Ovary (tissue), 10 donors: ENCODE measurements at places on chromosomes 5 and 9. TPM values are rescaled to one million over a fixed set of nuclear protein-coding genes. Genes with fewer than 3 reads are reported as not detected.

GRCh38 chr5:81097713-81098112, 135.4 kb upstream of the CKMT2 start:
- no peak for DNase-seq

DNA sequence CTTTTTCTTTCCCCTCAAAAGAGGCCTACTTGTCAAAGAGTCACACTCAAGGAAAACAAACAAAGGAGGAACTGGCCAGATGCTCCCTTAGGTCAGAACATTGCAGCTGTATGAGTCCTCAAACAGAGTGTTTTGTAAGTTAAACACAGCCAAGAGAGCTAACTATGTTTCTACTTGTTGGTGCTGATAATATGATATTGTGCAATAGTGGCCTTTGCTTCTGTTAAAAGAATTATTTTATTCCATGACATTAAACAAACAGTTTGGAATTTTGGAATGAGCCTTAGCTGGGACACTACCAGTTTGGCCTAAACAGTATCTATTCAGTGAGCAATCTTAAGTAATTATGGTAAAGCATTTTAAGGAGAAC, 56.0 kb upstream of the TPD52L3 start:
- no peak for DNase-seq

DNA sequence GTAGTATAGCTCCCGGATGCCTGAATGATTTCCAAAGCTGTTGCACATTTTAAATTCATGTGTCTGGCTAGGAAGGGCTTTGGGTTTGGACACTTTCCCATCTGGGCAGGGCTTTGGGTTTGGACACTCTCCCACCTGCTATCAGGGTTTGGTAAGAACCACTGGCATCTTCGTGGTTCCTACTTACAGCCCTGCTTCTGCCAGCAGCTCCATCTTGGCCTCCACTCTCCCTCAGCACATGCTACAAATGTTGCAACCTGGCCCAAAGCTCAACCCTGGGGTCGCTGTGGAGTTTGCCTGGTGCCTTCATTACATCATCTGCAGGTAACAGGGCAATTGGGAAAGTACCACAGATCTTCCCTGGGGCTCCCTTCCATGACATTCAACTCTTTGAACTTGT, 3.5 kb downstream of the TMCO6 start:
- no peak for DNase-seq

The CRB2 gene
- total RNA-seq = 0.62 TPM

DNA sequence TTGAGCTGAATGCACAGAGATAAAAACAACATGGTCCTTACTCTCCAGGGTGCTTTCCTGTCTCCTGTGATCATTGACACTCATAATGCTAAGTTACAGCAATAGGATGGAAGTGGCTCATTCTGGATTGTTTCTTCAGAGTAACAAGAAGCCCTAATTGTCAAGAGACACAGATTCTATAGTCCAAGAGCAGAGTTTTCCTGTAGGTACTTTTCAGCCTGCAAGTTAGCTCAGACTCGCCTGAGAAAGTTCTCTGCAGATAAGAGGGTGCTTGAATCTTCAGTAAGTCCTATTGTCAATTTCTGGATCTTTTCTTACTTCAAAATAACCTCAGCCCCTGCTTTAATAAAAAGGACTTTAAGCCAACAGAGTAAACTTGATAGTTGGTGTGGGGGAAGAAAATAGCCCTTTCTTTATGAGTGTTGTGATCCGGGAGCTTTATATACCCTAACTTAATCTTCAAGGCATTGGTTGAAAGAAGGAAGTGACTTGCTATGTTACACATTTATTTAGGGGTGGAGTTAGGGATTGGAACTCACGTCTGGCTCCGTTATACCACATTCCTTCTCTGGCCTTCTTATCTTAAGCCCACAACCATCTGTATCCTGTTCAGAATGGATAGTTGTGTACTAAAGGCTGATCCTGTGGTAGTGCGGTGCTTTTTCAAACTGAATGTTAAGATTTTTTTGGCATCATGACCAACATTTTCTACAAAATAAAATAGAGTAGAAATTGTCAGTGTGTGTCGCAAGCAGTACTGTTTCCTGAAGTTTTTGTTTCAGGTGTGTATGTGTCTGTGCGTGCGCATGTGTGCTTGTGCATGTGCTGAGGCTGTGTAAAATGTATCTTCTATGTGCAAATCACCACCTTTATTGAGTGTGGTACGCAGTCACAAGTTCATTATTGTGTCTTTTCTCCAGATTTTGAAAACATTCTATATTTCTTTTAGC, 173.9 kb downstream of the WDR70 start:
- DNase-seq = no peak

GRCh38 chr9:109447329-109448076, 50.6 kb downstream of the PTPN3 start:
- DNase-seq = no peak

DNA sequence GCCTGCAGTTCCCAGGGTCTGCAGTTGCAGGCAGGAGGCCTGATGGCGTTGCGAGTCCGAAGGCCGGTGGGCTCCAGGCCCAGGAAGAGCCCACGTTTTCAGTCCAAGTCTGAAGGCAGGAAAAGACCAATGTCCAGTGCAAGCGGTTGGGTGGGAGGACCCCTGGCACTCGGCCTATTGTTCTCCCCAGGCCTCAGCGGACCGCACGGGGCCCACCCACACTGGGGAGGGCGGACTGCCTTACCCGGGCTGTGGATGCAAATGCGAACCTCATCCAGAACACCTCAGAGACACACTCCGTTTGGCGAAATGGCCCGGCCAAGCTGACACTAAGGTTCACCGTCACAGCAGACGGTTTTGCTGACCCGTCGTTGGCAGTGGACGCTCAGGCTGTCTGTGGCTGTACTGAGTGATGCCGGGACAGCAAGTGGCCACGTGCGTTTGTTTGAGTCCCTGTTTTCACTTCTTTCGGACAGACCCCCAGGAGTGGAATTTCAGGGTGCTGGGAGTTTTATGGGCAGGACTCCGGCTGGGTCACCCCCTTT, 10.2 kb upstream of the SEC16A start:
- DNase-seq = no peak

The CENPP gene
- total RNA-seq = 6.0 TPM

DNA sequence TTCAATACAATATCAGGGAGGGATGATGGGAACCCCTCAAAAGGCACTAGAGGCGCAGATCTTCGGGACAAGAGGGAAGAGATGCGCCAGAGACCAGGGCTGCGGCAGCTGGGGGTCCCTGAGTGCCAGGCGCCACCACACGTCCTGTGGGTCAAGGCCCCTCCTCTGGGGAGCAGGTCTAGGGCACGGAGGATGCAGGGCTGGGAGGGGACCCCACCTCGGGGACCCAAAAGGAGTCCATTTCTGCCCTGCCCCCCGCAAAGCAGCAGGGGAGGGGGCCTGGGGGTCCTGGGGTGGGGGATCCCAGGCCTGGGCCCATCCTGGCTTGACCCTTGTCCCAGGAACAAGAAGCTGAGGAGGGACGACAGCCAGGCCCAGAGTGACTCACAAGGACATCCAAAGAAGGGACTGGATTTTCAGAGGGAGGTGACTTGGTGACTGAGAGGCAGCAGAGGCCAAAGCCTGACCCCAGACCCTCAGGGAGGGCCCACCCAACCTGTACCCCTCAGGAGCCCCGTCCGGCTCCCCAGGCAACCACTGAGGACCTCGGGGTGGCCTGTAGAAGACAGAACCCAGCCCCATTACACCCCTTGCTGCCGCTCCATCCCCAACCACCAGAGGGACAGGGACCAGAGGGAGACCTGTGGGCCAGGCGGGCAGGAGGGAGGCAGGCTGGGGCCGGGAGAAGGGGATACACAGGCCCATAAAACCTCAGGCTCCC, 54.2 kb downstream of the LRSAM1 start:
- no peak for DNase-seq

The DDX4 gene
- total RNA-seq = not detected
